Stimulated activated CD8-positive, alpha-beta memory T cell treated with anti-CD3 and anti-CD28 coated beads, Interleukin-4, amount 100 ng/mL, for 1 hour (primary cell): ENCODE measurements at places on chromosomes 12 and 14.

DNA sequence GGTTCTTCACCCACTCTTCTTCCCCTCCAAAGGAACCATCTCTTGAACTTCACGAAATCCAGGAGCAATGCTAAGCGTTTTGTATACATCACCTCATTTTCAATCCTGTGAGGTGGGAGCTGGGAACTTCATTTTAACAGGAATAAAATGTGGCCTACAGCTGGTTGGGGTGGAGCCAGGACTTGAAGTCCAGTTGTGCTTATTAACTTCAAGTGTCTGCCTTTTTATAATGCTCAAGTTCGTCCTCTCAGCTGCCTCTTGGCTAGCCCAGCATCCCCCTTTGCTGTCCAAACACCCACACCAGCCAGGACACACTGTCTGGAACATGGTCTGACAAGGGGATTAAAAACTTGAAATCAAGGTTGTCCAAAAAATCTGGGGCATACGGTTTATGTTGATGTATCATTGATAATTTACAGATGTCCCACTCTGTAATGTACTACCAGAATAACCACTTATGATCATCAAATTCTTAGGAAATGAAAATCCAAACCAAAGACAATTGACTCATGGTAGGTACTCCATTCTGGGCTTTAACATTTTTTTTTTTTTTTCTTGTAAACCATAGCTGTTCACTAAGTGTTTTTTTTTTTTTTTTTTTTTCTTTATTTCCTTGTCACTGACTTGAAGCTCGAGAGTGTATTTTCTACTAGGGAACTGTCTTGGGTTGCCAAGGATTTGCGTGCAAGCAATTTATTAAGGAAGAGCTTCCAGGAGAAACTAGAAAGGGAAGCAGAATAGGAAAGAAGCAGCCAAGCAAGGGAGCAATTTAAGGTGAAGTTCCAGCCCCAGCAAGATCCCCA lies 252.3 kb downstream of the EFCAB11 start:
- DNase-seq, result no peak

GRCh38 chr12:74488134-74488533 lies 49.5 kb upstream of the ATXN7L3B start:
- DNase-seq, result no peak

DNA sequence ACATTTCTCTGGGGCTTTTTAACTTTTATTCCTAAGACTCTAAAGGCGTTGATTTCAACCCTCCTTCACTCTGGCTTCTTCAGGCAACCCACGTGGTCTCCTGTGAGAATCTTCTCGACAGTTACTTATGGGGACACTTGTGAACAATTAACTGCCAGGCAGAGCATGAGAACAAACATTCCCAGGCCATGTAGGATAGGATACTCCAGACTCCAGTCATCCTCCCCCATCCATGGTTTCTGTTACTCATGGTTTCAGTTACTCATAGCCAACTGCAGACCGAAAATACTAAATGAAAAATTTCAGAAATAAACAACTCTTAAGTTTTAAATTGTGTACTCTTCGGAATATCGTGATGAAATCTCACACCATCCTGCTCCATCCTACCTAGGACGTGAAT lies 19.5 kb downstream of the GPR68 start:
- DNase-seq, result no peak

DNA sequence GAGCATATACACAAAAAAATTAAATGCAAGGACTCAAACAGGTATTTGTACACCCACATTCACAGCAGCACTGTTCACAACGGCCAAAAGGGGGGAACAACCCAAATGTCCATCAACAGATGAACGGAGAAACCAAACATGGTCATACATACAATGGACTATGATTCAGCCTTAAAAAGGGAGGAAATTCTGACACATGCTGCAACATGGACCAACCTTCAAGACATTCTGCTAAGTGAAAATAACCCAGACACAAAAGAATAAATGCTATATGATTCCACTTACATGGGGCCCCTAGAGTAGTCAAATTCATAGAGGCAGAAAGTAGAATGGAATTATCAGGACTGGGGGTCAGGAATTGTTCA lies 29.5 kb downstream of the ACTN1 start:
- DNase-seq, result no peak

GRCh38 chr12:57103856-57104255 lies 7.3 kb downstream of the STAT6 start:
- no peak for DNase-seq

DNA sequence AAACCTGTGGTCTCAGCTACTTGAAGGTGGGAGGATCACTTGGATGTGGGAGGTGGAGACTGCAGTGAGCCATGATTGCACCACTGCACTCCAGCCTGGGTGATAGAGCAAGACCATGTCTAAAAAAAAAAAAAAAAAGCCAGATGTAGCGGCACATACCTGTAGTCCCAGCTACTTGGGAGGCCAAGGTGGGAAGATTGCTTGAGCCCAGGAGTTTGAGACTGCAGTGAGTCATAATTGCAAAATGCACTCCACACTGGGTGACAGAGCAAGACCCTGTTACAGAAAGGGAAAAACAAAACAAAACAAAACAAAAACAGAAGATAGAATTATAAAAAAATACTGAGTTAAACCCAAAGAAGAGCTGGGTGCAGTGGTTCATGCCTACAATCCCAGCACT lies 29.1 kb upstream of the APOF start:
- no peak for DNase-seq

GRCh38 chr12:67982164-67982563 lies 7.1 kb upstream of the IFNG-AS1 start:
- no peak for DNase-seq

DNA sequence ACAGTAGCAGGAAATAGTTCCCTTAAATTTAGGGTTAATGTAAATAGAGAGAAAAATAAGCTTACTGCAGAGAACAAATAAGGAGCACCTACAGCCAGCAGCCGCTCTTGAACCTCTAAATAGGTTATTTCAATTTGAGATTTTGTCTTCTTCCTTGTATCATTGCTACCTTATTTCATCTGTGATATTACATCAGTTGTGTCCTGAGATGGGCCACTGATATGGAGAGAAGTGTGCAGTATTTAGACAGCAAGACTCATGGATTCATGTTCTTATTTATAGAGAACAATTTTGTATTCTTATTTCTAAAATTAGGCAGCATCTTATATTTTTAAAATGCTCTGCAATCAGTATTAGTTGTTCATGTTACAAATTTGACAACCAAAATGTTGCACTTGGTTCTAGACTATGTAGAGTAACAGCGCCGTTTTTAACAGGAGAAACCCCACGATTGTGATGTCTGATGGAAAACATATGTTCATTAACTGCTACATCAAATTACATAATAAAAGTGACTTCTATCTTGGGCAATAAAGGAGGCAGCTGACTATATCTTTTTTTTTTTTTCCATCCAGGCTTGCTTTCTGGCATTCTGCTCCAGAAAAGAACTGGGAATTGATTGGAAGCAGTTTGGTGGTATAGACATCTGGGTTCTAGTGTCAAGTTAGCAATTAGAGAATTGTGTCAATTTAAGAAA lies 117.9 kb downstream of the CAND1 start:
- DNase-seq, result no peak

- no peak for DNase-seq
These were observed 31.3 kb upstream of the SSPN start for GRCh38 chr12:26164118-26164517.

- peak; percentile 42 for DNase-seq
These were observed 12.2 kb downstream of the ITPK1 start for GRCh38 chr14:93103392-93104080.

- DNase-seq, result no peak
These were observed 18.7 kb upstream of the CTDSP2 start for GRCh38 chr12:57865084-57865751.

DNA sequence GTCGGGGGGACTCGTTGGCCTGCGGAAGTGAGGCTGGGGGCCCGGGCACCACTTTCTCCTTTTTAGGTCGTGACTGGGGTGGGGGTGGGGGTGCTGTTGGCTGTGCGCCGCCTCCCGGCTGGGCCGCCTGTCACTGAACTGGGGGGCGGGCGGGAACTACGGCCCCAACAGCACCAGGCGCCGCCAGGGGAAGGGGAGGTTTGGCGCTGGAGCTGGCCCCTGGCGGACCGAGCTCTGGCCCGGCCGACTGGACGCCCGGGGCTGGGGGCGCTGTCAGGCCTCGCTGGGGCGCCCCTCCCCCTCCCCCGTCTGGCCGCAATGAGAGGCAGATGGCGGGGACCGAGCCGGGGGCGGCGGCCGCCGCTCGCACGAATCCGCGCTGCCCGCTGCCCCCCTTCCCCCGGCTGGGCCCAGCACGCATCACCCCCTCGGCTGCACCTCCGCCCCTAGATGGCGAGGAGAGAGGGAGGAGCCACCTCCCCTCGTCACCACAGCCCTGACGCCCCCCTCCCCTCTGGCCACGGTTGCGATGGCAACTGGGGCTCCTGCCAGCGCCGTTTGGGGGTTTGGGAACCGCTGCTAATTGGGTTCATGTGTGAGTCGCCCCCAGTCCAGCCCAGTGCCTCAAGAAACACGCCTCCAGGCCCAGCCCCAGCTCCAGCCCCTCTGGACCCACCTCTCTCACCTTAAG lies 723 bp downstream of the NFATC4 start:
- no peak for DNase-seq

- no peak for DNase-seq
These were observed 1.1 kb downstream of the IFNG start for GRCh38 chr12:68158432-68158831.

DNA sequence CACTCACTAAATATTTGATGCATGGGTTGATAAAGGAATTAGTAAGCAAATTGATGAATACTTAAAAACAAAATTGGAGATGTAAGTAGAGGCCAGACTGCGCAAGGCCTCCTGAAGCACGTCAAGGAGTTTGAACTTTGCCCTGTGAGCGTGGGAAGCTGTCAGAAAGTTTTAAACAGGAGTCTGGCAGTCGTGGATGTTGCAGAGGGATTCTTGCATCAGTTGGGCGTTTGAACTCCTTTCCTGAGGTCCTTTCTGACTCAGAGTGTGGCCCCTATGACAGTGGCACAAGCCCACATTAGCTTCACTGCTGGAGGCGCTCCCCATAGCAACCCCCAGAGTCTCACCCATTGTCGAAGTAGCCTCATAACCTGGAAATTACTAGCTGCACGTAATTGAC lies 17.9 kb upstream of the IL22 start:
- no peak for DNase-seq

DNA sequence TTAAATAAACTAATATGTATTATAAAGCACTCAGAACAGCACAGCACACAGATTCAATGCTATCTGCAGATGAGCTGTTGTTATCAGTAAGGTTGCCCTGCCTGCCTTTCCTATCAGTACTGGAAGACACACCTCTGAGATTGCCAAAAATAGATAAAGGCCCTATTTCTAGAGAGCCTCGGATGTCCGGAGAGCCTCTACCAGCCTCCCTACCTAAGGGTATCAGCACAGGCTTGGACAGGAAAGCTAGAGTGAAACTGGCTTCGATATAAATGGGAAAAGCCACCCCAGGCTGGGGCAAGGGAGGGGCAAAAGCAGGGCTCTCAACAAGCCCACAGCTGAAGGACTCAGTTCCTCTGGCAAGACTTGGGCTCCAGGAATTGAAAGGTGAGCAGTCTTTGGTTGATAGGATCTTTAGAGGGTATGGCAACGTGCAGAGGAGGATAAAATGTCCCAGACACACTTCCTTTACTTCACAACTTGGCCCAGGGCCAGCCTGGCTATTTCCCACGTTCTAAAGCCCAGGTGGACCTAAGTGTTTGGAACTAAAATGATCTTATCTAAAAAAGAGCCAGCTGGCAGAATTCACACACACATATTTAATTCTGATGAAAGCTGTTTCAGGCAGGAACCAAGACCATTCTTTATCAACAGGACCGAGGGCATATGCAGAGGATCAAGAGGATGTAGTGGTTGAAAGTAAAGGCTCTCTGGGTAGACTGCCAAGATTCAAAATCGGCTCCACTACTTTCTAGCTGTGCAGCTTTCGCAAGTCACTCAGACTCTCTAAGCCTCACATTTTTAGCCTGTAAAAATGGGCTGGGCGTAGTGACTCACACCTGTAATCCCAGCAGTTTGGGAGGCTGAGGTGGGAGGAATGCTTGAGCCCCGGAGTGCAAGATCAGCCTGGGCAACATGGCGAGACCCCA lies 37.8 kb upstream of the ITPR2 start:
- DNase-seq, result no peak

DNA sequence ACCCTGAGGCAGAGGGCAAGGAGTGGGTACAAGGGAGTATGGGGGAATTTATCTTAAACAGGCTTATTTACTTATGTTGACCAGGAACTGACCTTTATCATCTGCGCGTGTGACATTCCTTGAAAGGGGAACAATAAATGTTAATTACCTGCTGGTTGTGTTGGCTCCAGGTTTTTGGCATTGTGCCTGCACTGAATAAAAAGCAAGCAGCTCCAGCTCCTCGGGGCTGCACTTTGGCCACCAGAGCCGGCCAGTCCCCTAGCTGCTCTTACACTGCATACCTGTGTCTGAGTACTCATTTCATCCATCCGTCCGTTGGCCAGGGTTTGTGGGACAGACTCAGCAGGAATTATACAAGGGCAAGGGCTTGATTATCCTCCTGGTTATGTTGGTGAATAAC lies 68.8 kb upstream of the GTF2A1 start:
- no peak for DNase-seq

- no peak for DNase-seq
These were observed 3.4 kb downstream of the CYP46A1 start for GRCh38 chr14:99687284-99688209.

DNA sequence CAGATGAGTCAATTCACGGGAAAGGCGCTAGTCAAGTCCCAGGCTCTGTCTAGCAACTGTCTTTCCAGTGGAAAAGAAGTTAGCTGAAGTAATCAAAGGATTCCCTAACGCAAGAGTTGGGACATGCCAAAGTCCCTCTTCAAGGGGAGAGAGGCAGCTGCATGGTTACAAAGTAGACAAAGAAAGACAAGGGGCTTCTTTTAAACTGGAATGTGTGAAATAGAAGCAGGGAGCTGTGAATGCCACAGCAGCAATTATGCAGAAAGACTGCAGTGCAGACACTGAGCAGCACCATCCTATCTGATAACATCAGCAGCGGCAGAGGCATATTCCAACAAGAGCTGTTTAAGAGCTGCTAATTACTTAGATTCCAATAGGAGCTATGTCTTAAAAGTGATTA lies 12.5 kb upstream of the CIPC start:
- no peak for DNase-seq

DNA sequence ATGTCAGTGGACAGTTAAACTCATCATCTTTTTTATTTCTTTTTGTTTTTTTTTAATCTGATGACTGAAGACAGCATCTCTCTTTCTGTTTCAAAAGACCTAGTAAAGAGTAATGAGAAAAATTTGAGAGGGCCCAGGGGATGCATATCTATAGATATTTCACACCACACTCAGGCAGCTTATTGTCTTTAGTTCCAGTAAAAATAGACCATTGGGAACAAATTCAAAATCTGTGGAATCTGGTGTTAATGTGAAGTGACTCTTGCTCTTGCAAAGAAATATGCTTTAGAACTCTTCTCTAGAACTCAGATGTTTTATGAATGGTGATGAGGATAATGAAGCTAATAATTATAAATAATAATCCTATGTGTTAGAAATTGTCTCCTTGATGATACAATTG lies 214.5 kb upstream of the ATP2B1 start:
- DNase-seq, result no peak

GRCh38 chr12:94074980-94075629 lies 73.3 kb upstream of the PLXNC1 start:
- DNase-seq, result no peak

DNA sequence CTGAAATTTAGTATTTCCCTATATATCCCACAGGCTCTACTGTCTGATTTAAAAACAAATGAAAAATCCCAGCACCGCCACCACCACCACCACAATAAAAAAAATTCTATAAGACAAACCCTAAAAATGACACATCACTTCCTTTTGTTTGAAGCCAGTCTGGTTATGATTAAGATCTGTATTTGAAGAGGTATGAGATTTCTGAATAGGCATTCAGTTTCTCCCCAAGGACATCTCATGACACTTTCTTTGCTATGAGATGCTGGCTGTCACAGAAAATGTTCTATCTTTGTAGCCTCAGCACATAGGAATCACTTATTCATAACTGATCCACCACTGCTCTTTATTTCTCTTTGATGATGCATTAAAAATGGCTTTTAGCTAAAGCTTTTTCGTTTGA lies 1071.0 kb downstream of the SLC6A15 start:
- DNase-seq, result no peak
